Nephron progenitor cell (in vitro differentiated cells): ENCODE measurements at places on chromosomes 4 and X.

DNA sequence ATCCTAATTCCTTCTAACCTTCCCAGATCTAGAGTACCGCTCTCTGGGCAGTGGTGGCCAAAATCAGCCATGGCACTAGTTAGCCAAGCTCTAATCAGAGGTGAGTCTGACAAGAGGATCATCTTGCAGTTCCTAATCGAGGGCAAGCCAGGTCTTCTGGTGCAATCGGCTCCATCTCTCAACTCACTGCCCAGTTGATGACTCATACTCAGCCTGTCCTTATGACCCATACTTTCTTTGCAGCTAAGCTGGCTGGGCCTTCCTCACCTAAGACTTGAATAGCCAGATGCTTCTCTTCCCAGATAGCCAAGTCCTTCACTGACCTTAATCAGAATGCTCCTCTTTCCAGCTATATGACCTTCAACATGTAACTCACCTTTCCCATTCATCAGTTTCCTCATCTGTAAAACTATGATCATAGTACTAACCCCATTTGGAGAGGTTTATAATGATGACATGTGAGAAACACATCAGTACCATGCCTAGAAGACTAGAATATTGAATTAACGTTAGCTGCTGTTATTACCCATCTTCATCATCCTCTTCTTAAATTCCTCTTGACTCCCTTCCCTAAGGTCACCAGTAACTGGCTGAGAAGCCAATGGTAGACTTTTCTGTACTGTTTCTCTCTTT is 57.1 kb downstream of the RELL1 start:
- peaks cover 16% of the 10 kb centered on the region for H3K4me1 ChIP-seq
- H3K27me3 ChIP-seq, result no peaks in the 10 kb centered on the region
- H3K36me3 ChIP-seq, result peaks cover 33% of the 10 kb centered on the region
- H3K4me3 ChIP-seq, result no peak overlapping the region

GRCh38 chrX:110287605-110288004 is 30.3 kb downstream of the AMMECR1 start:
- H3K4me1 ChIP-seq, result no peaks in the 10 kb centered on the region
- no peaks in the 10 kb centered on the region for H3K27me3 ChIP-seq
- no peak overlapping the region for H3K27ac ChIP-seq
- DNase-seq, result no peak
- peaks cover 5% of the 10 kb centered on the region for H3K36me3 ChIP-seq
- H3K4me3 ChIP-seq, result no peak overlapping the region

GRCh38 chr4:78616046-78616498 is 64.5 kb downstream of the ANXA3 start:
- H3K4me3 ChIP-seq, result no peak overlapping the region
- peaks cover 30% of the 10 kb centered on the region for H3K4me1 ChIP-seq
- no peak overlapping the region for H3K27ac ChIP-seq

DNA sequence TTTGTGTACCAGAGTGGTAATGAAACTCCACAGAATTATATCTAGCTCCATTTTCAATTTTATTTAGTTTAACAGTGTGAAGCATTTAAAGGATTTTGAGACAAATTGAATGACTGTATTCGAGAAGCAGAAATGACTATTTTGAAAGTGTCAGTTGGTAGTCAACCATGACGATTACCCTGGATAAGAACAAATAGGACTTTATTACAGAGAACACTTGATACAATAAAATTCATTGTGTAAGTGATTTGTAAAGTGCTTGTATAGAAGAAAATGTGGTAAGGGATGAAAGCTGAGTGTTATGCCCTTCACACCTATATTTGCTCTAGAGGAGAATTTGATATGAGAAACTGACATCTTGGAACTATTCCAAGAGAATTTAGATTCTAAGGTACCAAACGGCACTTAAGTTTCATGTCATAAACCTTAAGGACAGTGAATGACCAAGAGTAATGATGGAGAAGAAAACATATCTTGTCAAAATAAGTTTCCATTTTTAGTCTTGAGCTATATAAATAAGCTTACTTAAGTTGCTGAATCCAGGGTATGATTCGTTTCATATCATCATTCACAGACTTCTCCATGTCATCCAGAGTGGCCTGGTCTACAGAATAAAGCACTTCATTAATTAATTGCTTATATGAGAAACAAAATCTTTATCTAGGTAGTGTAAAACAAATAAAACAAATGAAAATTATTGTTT is 34.6 kb downstream of the MED14 start:
- H3K4me1 ChIP-seq, result no peaks in the 10 kb centered on the region
- no peaks in the 10 kb centered on the region for H3K27me3 ChIP-seq
- H3K4me3 ChIP-seq, result no peak overlapping the region
- H3K36me3 ChIP-seq, result peaks cover 68% of the 10 kb centered on the region
- DNase-seq, result no peak

- no peaks in the 10 kb centered on the region for H3K4me1 ChIP-seq
- H3K27ac ChIP-seq, result no peak overlapping the region
- no peaks in the 10 kb centered on the region for H3K36me3 ChIP-seq
- no peak overlapping the region for H3K4me3 ChIP-seq
- no peak for DNase-seq
These were observed 98.4 kb downstream of the AREG start for GRCh38 chr4:74543231-74543781.

GRCh38 chr4:118974758-118975157 is 86.1 kb downstream of the SYNPO2 start:
- no peaks in the 10 kb centered on the region for H3K4me1 ChIP-seq
- H3K4me3 ChIP-seq, result no peak overlapping the region
- H3K36me3 ChIP-seq, result no peaks in the 10 kb centered on the region
- no peaks in the 10 kb centered on the region for H3K27me3 ChIP-seq
- H3K27ac ChIP-seq, result no peak overlapping the region

DNA sequence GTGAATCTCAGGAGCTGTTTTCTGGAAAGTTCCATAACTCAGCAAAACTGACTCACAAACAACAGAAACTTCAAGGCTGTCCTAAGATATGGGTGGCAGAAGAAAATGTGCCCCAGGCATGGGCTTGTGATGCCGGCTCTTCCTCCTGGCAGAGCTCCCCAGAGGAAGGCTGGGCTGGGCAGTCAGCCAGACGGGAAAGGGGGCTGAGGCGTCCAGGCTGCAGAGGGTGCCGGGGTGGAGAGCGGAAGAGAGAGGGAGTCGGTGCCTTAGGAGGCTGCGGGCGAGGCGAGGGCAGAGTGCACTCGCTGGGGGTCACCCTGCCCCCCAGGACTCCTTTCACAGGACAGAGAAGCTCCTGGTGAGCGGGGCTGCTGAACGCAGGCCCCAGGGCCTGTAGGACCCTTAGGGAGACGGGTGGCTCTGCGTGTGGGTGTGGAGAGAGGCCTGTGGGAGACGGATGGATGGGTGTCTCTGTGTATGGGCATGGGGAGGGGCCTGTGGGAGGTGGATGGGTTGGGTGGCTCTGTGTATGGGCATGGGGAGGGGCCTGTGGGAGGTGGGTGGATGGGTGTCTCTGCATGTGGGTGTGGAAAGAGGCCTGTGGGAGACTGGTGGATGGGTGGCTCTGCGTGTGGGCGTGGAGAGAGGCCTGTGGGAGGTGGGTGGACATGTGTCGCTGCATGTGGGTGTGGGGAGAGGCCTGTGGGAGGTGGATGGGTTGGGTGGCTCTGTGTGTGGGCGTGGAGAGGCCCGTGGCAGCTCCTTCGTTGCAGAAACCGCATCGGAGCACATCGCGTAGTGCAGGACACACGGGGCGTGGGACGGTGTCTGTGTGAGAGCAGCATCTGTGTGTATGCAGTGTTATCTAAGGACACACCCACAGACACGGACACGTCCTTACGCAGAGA is 15.9 kb downstream of the PCGF3 start:
- peaks cover 22% of the 10 kb centered on the region for H3K4me1 ChIP-seq
- no peaks in the 10 kb centered on the region for H3K27me3 ChIP-seq
- DNase-seq, result no peak
- H3K4me3 ChIP-seq, result no peak overlapping the region
- peak overlapping the region; percentile 81 for H3K27ac ChIP-seq

DNA sequence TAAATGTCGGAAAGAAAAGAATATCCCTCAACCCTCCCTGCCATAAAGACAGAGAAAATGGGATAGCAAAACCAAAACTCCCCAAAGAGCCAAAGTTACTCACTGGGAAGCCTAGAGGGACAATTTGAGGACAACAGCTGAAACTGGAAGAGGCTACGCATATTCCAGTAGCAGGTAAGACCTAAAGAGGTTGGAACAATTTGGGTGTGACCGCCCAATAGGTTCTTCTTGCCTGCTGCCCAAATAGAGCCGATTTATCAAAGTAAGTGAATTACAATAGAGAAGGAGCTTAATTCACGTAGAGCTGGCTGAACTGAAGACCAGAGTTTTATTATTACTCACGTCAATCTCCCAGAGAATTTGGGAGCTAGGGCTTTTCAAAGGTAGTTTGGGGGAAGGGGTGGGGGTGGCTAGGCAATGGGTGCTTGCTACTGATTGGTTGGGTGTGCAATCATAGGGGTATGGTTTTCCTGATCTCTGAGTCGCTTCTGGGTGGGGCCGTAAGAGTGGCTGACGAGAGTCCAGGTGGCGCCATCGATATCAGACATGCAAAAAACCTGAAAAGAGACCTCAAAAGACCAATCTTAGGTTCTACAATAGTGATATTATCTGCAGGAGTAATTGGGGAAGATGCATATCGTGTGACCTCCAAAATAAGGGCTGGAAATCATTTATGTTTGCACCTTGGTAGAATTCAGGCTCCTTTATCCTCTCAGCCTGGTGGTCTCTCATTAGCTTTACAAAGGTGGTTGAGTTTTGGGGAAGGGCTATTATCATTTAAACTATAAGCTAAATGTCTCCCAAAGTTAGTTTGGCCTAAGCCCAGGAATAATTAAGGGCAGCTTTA is 39.0 kb upstream of the SLC7A3 start:
- H3K27me3 ChIP-seq, result peaks cover 3% of the 10 kb centered on the region
- no peaks in the 10 kb centered on the region for H3K36me3 ChIP-seq

- H3K27me3 ChIP-seq, result no peaks in the 10 kb centered on the region
- H3K36me3 ChIP-seq, result no peaks in the 10 kb centered on the region
- DNase-seq, result no peak
- H3K4me1 ChIP-seq, result no peaks in the 10 kb centered on the region
These were observed 215.5 kb downstream of the APBB2 start for GRCh38 chr4:40998675-40999358.

GRCh38 chr4:176090115-176090514 is 24.5 kb downstream of the WDR17 start:
- H3K36me3 ChIP-seq, result no peaks in the 10 kb centered on the region
- H3K4me1 ChIP-seq, result no peaks in the 10 kb centered on the region
- H3K4me3 ChIP-seq, result no peak overlapping the region
- no peak for DNase-seq
- H3K27ac ChIP-seq, result no peak overlapping the region

- H3K27ac ChIP-seq, result no peak overlapping the region
- no peaks in the 10 kb centered on the region for H3K36me3 ChIP-seq
- no peaks in the 10 kb centered on the region for H3K27me3 ChIP-seq
- H3K4me3 ChIP-seq, result no peak overlapping the region
- no peak for DNase-seq
- no peaks in the 10 kb centered on the region for H3K4me1 ChIP-seq
These were observed 17.1 kb upstream of the GPRIN3 start for GRCh38 chr4:89324671-89325070.

DNA sequence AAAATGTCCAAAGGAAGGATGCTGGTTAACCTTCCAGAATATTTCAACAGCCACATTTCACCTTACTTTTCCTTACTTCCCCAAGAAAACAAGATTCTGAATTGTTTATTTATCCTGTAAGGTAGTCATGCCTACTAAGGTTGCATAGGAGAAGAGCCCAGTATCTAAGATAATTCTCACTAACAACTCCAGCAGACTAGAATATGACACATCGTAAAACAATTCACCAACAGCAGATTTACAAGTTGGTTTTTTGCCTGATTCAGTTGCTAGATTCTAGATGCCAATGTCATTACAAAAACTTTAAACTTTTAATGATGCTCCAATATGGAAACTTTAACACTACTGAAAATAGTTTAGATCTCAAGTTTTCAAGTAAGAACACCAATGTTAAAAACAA is 176.4 kb downstream of the IL13RA2 start:
- no peaks in the 10 kb centered on the region for H3K27me3 ChIP-seq
- H3K4me3 ChIP-seq, result no peak overlapping the region
- H3K36me3 ChIP-seq, result no peaks in the 10 kb centered on the region

DNA sequence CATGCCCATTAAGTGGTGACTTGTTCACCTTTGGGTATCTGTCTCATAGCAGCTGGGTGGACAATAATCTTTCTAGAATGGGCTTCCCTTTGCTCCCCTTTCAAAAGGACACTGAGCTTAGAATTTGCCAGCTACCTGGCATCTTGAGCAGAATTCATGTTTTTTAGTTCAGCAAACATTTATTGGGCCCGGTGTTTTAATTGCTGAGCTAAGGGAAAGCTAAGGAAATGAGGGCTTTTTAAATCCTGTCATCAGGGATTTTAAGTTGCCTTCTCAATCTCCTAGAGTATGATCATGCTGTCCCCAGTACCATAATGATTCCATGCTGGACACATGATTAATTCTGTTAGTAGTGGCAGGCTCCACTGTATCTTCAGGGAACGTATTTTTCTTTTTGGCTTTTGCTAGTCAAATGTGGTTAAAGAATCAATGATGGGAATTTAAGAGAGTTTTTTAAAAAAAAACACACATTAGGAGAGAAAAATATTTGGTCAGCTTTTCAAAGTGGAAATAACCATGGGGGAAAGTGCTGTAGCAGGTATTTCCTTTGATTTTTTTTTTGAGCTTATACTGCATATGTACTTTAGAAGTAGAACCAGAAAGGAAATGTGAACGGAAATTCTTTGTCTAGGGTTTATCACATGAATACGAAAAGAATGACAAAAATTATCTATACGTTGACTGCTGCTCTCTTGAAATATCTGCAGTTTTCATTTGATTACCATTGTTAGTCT is 208.9 kb downstream of the CLCN4 start:
- no peaks in the 10 kb centered on the region for H3K4me1 ChIP-seq
- H3K27ac ChIP-seq, result no peak overlapping the region
- no peaks in the 10 kb centered on the region for H3K36me3 ChIP-seq
- DNase-seq, result no peak
- H3K4me3 ChIP-seq, result no peak overlapping the region
- peaks cover 5% of the 10 kb centered on the region for H3K27me3 ChIP-seq

- H3K4me3 ChIP-seq, result no peak overlapping the region
- H3K27ac ChIP-seq, result peak overlapping the region; percentile 34
- DNase-seq, result no peak
- H3K4me1 ChIP-seq, result peaks cover 41% of the 10 kb centered on the region
- peaks cover 48% of the 10 kb centered on the region for H3K36me3 ChIP-seq
- H3K27me3 ChIP-seq, result no peaks in the 10 kb centered on the region
These were observed 50.0 kb upstream of the CLCN4 start for GRCh38 chrX:10106806-10107205.

DNA sequence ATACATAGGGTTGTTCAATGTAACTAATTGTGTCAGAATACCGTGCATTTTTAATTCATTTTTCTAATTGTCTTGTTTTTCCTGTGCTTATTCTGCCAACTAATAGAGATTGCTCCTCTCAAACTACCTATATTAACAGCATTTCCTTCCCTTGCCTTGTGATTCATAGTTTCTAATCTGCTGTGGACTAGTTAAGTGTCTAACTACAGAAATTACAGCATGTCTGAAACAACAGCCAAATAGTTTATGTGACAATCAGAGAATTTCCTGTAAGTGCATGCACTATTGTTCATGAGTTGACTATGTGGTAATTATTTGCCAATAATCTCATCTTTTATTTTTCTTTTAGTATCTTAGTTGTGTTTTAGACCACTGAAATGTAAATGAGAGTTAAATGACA is 4.1 kb upstream of the SEC24B start:
- peaks cover 38% of the 10 kb centered on the region for H3K36me3 ChIP-seq
- H3K4me1 ChIP-seq, result peaks cover 21% of the 10 kb centered on the region
- DNase-seq, result no peak
- H3K27me3 ChIP-seq, result no peaks in the 10 kb centered on the region
